Activated T-cell treated with anti-CD3 and anti-CD28 coated beads, Interleukin-2, amount 50 U/mL, for 72 hours (primary cell): ENCODE measurements at places on chromosomes 13 and 19. TPM values are rescaled to one million over a fixed set of nuclear protein-coding genes. Genes with fewer than 3 reads are reported as not detected.
A peak's percentile ranks its signal among the peaks of the same experiment; 100 is the strongest.

DOCK6 gene
- 9.1 TPM for total RNA-seq

CRB3 gene
- total RNA-seq, result 5.0 TPM

TTYH1 gene
- 0.41 TPM for total RNA-seq

GRCh38 chr13:45950386-45951000 lies 98.9 kb upstream of the SIAH3 start:
- no peak overlapping the region for H3K4me3 ChIP-seq
- no peak for DNase-seq
- peaks cover 1% of the 10 kb centered on the region for H3K36me3 ChIP-seq
- no peak overlapping the region for H3K27ac ChIP-seq

GRCh38 chr13:41028051-41028450 lies 8.9 kb upstream of the ELF1 start:
- H3K4me3 ChIP-seq, result no peak overlapping the region
- peaks cover 31% of the 10 kb centered on the region for H3K4me1 ChIP-seq
- DNase-seq, result no peak
- H3K27me3 ChIP-seq, result no peaks in the 10 kb centered on the region

DNA sequence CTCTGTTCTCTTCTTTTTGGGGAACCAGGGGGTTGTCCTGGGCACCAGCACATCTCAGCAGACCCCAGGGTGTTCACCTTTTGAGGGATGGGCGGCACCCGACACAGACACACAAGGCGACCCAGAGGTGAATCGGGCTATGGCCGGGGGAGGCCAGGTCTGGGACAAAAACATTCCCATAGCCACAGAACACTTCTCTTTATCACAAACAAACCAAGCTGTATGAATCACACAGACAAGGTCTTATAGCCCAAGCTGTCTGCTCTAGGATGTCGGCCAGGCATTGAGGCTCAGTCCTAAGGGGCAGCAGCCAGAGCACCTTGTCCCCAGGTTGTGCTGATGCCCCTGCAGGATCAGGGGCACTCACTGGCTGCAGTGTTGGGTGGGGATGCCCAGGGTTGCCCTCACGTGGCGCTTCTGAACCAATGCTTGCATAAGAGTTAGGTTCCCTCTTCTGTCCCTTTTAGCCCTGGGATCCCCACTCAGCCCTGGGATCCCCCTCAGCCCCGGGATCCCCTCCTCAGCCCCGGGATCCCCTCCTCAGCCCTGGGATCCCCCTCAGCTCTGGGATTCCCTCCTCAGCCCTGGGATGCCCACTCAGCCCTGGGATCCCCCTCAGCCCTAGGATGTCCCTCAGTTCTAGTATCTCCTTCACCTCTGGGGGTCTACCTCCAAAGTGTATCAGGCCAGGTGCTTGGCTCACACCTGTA lies 26.9 kb downstream of the MAU2 start:
- peaks cover 6% of the 10 kb centered on the region for H3K36me3 ChIP-seq
- no peaks in the 10 kb centered on the region for H3K4me1 ChIP-seq
- no peak overlapping the region for H3K27ac ChIP-seq
- no peaks in the 10 kb centered on the region for H3K27me3 ChIP-seq

SMG9 gene
- total RNA-seq, result 85.3 TPM

GRCh38 chr13:35714121-35714520 lies 237.6 kb upstream of the MAB21L1 start:
- no peaks in the 10 kb centered on the region for H3K27me3 ChIP-seq
- H3K4me3 ChIP-seq, result no peak overlapping the region
- no peaks in the 10 kb centered on the region for H3K4me1 ChIP-seq
- H3K27ac ChIP-seq, result no peak overlapping the region

- H3K27me3 ChIP-seq, result no peaks in the 10 kb centered on the region
- H3K4me3 ChIP-seq, result no peak overlapping the region
- no peaks in the 10 kb centered on the region for H3K4me1 ChIP-seq
- no peak for DNase-seq
Measured at GRCh38 chr13:20993661-20994440, 67.5 kb downstream of the LATS2 start.

GRCh38 chr13:50766013-50766412 lies 77.5 kb downstream of the DLEU7 start:
- no peak overlapping the region for H3K4me3 ChIP-seq
- DNase-seq, result no peak
- H3K27me3 ChIP-seq, result peaks cover under 1% of the 10 kb centered on the region
- no peaks in the 10 kb centered on the region for H3K36me3 ChIP-seq

DNA sequence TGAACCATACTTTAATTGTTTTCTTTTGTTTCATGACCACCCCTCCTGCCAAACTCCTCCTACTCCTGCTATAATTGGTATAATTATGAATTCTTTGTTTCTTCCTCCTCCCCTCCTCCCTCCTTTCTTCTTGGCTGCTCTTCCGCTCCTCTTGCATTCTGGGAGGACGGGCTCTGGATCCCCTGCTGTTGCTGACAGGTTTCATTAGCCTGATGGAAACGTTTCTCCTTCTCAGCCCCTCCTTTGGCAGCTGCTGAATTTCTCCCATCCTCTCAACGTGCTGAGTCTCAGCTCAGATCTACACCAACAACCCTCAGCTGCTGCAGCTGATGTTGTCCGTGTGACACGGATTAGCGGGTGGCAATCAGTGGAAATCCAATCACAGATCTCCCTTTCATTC lies 97.1 kb upstream of the UBAC2 start:
- H3K36me3 ChIP-seq, result peaks cover 6% of the 10 kb centered on the region
- no peak for DNase-seq
- no peak overlapping the region for H3K27ac ChIP-seq
- H3K4me1 ChIP-seq, result peaks cover 14% of the 10 kb centered on the region
- H3K4me3 ChIP-seq, result no peak overlapping the region

GRCh38 chr19:14517446-14517839 lies 754 bp downstream of the DNAJB1 start:
- H3K27me3 ChIP-seq, result no peaks in the 10 kb centered on the region
- H3K27ac ChIP-seq, result peak overlapping the region; percentile 99
- H3K4me1 ChIP-seq, result peaks cover 69% of the 10 kb centered on the region

- H3K4me3 ChIP-seq, result no peak overlapping the region
- no peaks in the 10 kb centered on the region for H3K27me3 ChIP-seq
- DNase-seq, result no peak
- no peaks in the 10 kb centered on the region for H3K4me1 ChIP-seq
- peaks cover 3% of the 10 kb centered on the region for H3K36me3 ChIP-seq
- no peak overlapping the region for H3K27ac ChIP-seq
Measured at GRCh38 chr13:80708791-80709190, 367.9 kb upstream of the SPRY2 start.

DNA sequence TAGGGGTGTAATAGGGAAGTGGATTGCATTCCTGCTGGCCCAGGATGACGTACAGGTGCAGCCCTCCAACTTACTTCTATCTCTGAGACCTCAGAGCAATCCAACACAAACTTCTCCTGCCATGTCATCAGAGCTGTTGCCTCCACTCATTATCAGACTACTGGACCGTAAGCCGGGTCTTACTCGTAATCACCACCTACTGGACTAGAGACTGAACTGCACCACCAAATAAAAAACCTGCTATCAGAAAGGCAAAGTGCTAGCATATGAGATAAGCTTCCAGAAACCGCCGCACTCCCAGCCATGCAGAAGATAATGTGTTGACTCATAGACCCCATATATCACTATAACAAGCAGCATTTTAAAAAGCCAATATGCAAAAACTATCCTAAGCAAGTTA lies 102.0 kb downstream of the SLITRK1 start:
- DNase-seq, result no peak
- no peaks in the 10 kb centered on the region for H3K36me3 ChIP-seq
- no peaks in the 10 kb centered on the region for H3K4me1 ChIP-seq

CKM gene
- total RNA-seq, result not detected

MAB21L1 gene
- not detected for total RNA-seq

IGFL3 gene
- total RNA-seq, result not detected

- H3K27ac ChIP-seq, result no peak overlapping the region
- no peak overlapping the region for H3K4me3 ChIP-seq
- peaks cover 39% of the 10 kb centered on the region for H3K27me3 ChIP-seq
- H3K36me3 ChIP-seq, result no peaks in the 10 kb centered on the region
- DNase-seq, result no peak
- H3K4me1 ChIP-seq, result no peaks in the 10 kb centered on the region
Measured at GRCh38 chr19:31233295-31233800, 115.9 kb downstream of the TSHZ3 start.

ARHGAP33 gene
- total RNA-seq, result 86.0 TPM

DNA sequence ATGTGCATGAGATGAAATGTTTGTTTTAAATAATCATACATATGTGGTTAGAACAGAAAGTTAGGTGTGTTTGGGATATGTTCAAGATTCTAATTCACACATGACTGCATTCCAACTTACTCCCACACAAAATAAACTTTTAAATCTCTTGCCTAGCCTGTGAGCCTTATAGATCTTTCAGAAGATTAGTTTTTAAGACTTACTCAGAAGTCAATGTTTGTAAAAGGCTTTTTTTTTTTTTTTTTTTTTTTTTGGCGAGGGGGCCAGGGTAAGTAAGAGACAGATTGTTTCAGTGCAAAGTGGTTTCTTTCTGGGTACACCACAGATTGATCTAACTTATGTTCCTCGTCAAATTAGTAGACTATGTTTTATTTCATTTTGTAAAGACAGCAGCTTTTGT lies 39.1 kb downstream of the GPR180 start:
- H3K27me3 ChIP-seq, result peaks cover 16% of the 10 kb centered on the region
- H3K4me3 ChIP-seq, result no peak overlapping the region
- H3K36me3 ChIP-seq, result peaks cover 3% of the 10 kb centered on the region
- DNase-seq, result no peak
- peaks cover 5% of the 10 kb centered on the region for H3K4me1 ChIP-seq
- no peak overlapping the region for H3K27ac ChIP-seq

DNA sequence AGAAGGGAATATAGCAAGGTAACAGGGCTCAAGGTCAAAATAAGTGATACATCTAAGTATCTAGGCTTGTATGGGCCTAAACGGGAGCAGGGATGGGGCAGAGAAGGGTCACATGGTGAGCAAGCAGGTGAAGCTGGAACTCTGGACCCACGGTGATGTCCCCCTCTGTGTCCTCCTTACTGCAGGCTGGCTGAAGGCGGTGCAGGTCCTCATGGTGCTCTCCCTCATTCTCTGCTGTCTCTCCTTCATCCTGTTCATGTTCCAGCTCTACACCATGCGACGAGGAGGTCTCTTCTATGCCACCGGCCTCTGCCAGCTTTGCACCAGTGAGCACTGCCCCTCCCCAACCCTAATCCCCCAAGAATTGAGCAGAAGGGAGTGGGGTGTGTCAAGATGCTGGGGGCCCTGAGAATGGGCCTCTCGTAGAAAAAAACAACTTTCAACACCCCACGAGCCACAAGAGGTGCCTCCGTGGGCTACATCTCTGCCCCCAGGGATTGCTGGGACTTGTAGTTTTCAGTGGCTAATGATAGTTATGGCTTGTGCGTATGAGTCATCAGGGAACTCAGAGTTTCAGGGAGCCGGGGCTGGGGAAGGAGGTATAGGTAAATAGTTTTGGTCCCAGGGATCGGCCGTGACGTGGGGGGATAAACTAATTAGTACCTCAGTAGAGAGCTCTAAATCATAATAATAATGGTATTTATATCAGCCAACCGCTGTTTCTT lies 4.0 kb downstream of the EMP3 start:
- peak; percentile 35 for DNase-seq
- peak overlapping the region; percentile 92 for H3K27ac ChIP-seq
- peaks cover 19% of the 10 kb centered on the region for H3K36me3 ChIP-seq
- peaks cover 90% of the 10 kb centered on the region for H3K4me1 ChIP-seq
- peak overlapping the region; percentile 91 for H3K4me3 ChIP-seq

DNA sequence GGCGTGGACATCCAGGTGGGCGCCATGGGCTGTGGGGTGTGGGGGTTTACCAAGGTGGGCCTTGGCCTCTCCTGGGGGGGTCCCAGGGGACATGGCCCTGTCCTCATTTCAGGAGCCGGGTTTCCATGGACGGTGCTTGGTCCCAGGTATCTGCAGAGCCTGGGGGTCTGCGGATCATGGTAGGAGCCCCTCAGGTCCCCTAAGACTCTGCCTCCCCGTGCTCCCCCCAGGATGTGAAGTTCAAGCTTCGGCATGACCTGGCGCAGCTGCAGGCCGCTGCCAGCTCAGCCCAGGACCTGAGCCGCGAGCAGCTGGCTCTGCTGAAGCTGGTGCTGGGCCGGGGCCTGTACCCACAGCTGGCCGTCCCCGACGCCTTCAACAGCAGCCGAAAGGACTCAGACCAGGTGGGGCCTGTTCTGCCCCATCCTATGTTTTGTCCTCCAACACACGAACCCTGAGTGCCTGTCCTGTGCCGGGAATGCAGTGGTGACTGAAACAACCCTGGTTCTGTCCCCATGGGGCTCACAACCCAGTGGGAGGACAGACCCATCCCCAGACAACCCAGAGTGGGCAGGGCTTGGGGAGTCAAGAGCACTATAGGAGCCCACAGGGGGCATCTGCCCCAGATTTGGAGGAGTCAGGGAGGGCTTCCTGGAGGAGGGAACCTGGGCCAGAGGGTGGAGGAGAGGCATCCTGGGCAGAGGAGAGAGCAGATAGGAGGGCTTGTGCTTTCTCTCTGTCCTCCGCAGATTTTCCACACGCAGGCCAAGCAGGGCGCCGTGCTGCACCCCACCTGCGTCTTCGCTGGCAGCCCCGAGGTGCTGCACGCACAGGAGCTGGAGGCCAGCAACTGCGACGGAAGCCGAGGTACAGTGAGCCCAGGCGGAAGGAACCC lies 26.8 kb downstream of the DHX34 start:
- no peak overlapping the region for H3K27ac ChIP-seq
- peaks cover 7% of the 10 kb centered on the region for H3K36me3 ChIP-seq
- no peaks in the 10 kb centered on the region for H3K27me3 ChIP-seq
- DNase-seq, result no peak
- H3K4me1 ChIP-seq, result no peaks in the 10 kb centered on the region
- no peak overlapping the region for H3K4me3 ChIP-seq

GRCh38 chr19:19103167-19103566 lies 35.1 kb downstream of the TMEM161A start:
- H3K27me3 ChIP-seq, result no peaks in the 10 kb centered on the region
- no peak overlapping the region for H3K4me3 ChIP-seq
- H3K27ac ChIP-seq, result no peak overlapping the region
- no peaks in the 10 kb centered on the region for H3K36me3 ChIP-seq
- no peaks in the 10 kb centered on the region for H3K4me1 ChIP-seq

CATSPERD gene
- not detected for total RNA-seq

- no peak overlapping the region for H3K27ac ChIP-seq
- H3K27me3 ChIP-seq, result peaks cover 11% of the 10 kb centered on the region
- no peaks in the 10 kb centered on the region for H3K36me3 ChIP-seq
- no peak for DNase-seq
- H3K4me3 ChIP-seq, result no peak overlapping the region
- no peaks in the 10 kb centered on the region for H3K4me1 ChIP-seq
Measured at GRCh38 chr13:98293570-98294142, 116.6 kb upstream of the RNF113B start.

GRCh38 chr19:29737461-29738000 lies 22.5 kb upstream of the C19orf12 start:
- H3K27me3 ChIP-seq, result no peaks in the 10 kb centered on the region
- no peak overlapping the region for H3K27ac ChIP-seq
- no peaks in the 10 kb centered on the region for H3K4me1 ChIP-seq
- H3K36me3 ChIP-seq, result no peaks in the 10 kb centered on the region

DNA sequence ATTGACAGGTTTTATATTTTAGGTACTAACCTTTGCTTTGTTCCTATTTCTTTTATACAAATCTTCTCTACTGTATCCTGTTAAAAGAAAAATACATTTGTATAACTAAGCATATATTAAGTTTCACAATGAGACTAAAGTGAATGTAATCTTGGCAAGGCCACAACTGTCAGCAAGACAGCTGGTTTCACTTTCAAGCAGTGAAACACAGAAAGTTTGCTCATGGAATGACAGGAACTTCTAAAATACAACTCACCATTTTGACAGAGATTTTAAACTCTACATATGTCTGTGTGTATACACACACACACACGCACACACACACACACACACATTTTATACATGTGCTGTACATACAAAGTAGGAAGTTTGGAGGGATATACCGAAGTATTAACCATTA lies 53.3 kb downstream of the PARP4 start:
- H3K36me3 ChIP-seq, result peaks cover 1% of the 10 kb centered on the region
- no peaks in the 10 kb centered on the region for H3K27me3 ChIP-seq
